Inflammatory macrophage treated with lipopolysaccharide for 1 hour (primary cell): ENCODE measurements at places on chromosomes 2 and 18.
A peak's percentile ranks its signal among the peaks of the same experiment; 100 is the strongest.

DNA sequence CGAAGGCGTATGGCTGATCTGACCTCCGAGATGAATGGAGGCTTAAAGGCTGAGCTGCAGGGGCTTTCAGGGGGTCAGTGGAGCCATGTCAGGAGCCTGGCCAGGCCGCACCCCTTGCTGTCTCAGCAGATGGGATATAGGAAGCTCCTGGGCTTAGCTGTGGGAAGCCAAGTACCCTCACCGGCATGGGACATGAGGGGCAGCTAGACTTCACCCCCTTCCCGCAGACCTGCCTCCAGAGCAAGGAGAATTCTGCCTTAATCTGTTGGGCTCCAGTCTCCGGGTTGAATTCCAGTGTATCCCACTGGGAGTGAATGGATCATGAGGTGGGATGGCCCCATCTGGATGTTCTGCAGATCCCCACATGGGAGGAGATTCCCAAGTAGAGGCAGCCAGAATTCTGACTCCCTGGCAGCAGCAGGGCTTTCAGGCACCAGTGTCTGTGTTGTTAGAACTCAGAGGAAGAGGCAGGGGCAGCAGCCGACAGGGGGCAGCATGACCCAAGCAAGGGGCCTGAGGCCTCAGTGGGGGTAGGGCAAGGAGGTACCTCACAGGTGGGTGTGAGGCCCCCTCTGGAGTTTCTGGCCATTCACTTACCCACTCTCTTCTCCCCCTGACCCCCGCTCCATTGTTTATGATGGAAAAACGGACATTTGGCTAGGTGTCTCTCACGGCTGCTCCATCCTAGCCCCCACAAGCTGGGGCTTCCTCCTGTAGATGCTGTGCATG is 19.1 kb downstream of the CAPG start:
- DNase-seq = peak; percentile 61

DNA sequence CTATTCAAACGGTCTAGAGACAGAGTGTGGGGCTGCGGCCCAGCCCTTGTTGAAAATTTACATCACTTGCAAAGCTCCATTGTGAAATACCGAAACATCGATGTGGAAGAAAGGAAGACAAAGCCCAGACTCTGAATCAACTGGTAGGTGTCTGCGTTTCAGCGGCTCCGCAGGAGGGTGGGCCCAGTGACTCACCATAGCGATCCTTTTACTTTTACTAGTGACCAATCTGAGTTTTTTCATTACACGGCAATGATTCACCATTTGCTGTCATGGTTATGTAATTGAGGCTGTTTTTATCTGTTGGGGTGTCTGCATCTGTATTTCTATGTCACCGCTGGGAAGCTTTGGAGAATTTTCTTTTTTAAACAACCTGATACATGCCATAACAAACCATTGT is 66.6 kb upstream of the ODC1 start:
- DNase-seq = no peak

GRCh38 chr2:120520929-120521912 is 175.3 kb downstream of the INHBB start:
- DNase-seq = peak; percentile 51

- no peak for DNase-seq
Measured at GRCh38 chr18:3329471-3329870, 67.5 kb downstream of the MYL12B start.

- no peak for DNase-seq
Measured at GRCh38 chr18:49170145-49170544, 219.4 kb upstream of the SMAD7 start.

DNA sequence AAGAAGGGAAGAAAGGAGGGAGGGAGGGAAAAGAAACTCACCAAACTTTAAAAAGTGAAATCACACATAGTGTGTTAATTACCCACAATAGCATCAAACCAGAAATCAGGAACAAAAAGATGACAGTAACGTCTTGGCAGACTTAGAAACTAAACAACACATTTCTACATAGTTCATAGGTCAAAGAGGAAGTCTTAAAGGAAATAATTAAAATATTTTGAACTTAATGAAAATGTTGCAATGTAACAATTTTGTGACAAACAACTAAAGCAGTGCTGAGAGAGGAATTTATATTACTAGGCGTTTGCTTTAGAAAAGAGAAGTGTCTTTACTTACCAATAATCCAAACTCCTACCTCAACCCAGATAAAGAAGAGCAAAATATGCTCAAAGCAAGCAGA is 505.0 kb upstream of the ID2 start:
- peak; percentile 80 for DNase-seq

GRCh38 chr2:143397884-143398614 is 268.8 kb downstream of the ARHGAP15 start:
- DNase-seq = peak; percentile 78

GRCh38 chr2:192013211-192013610 is 166.3 kb upstream of the CAVIN2 start:
- DNase-seq = no peak

DNA sequence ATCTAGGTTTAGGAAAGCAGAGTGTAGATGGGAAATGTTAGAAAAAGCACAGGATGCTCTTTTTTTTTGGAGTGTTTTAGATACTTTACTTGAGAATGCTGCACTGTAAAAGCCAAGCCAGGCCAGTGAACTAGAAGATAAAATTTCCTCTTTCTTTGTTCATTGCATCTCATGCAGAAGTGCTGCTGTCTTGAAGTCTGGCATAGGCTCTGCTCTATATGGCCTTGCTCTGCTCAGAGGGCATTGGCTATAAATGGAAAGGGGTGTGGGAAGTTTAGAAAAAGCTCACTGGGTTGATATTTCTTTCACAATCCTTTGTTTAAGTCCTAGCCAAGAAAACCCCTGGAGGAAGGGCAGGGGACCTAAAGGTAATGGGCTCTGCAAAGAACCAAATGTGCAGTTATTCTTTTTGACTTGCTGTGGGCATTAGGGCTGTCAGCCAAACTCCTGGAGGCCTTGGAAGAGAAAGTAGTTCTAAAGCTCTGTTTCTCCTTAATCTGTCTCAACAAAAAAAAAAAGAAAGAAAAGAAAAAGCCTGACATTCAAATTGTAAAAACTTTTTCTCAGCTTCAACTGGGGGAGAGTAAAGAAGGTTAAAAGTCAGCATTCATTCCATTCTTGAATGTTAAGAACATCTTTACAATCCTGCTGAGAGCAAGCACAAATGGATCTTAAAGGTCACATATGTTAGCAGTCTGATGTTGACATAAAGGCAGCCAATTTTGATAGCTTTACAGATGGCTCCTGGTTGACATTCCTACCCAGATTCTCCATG is 338.3 kb downstream of the GULP1 start:
- no peak for DNase-seq

DNA sequence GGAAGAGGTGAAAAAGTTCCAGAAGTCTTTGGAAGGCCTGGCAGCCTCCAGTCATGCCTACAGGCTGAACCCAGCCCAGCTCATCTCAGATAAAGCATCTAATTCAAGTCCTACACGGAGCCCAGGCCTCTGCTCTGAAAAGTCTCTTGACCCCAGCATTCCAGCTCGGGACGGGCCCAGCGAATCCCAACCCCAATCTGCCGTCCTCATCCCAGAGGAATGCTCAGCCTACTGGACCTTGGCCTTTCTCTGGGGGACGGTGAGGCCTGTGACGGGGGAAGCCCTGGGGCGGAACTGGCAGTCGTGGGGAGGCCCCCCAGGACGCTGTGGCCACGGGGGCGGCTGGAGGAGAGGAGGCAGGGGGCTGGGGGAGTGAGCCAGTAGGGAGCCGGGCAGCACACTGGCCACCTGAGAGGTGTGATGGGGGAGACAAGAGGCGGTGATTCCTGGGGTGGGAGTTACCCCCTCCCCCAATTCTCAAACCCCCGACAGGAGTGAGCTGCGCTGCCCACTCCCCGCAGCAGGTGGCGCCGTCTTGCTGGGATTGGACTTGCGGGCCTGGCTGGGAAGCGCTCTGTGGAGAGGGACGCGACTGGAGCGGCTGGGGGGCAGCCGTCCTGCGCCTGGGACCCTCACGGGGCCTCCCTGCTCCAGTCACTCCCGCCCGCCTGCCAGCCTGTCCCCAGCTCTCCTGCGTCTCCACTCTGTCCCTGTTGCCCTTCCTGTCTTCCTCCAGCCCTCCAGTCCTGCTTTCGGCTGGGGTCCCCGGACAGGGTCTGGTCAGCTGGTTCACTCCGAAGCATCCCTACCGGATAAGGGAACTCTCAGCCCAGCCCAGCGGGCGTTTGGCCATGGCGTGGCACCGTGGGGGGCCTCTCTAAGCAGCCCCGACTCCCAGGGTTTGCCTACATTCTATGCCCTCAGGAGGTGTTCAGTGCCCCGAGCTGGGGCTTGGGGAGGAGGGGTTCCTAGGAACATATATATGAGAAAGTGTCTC is 182.6 kb upstream of the HAAO start:
- no peak for DNase-seq

- DNase-seq = peak; percentile 64
Measured at GRCh38 chr2:174281736-174282135, 33.4 kb upstream of the OLA1 start.

GRCh38 chr2:148877403-148877740 is 2.3 kb downstream of the KIF5C start:
- DNase-seq = no peak

DNA sequence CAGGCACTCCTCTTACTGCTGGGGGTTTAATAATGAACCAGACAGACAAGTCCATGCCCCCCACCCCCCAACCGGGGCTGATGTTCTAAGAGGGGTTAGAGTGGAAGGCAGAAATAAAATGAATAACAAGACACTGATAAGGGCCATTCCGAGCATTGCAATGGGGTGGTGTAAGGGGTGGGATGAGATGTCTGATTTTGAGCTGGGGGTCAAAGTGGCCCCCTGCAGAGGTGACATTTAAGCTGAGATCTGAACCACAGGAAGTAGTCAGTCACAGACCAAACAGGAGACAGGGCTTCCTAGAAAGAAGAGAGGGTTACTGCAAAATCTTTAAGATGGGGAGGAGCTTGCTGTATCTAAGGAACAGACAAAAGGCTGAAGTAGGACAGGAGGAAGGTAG is 180.6 kb upstream of the SH3BP4 start:
- DNase-seq = no peak

DNA sequence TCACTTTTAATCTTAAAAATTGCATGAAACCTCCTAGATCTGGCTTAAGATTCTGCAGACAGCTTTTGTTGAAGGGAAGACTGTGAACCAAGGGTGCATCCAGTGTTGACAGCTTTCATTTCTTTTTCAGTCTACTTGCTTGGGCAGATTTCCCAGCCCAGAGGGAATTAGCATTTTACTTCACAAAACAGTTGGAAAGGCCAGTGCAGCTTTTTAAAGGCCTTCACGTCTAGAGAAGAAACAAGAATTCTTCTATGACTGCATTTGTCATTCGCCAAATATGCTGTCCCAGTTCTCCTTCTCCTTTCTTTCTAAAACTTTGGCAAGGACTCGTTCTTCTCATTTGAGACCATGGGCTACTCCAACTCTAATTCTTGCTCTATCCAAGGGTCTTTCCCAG is 17.4 kb downstream of the NTSR2 start:
- DNase-seq = no peak

GRCh38 chr2:207332480-207333212 is 166.9 kb upstream of the KLF7 start:
- peak; percentile 75 for DNase-seq

DNA sequence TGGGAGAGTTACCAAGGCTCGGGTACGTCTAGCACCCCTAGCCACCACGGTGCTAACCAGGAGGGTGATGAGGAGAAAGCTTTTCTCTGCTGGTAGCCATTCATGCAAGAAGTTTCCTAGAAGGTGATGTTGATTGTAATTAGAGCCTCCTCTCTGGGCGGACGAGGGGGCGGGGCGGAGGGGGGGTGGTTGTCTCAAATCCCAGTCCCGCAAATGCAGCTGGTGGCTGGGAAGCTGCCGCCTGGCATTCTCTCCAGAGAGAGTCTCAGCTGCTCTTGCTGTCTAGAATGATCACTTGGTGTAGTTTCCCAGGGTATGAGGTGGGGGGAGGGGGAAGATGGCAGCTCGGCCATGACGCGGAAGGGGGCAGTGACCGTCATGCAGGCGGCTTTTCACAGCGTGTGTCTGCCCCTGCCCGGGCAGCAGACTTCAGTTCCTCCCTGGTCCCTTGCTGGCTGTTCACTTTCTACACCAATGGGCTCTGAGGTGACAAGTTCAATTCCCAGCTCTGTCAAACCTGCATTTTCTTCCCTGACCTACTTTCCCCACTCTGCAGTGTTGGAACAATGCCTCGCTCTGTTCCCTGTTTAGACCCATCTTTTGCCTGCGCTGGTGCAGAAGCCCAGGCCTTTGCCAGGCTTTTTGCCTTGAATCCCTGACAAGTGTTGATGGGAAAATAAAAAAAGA is 61.5 kb upstream of the KLF7 start:
- DNase-seq = no peak

- DNase-seq = no peak
Measured at GRCh38 chr2:195364015-195364965, 292.7 kb upstream of the SLC39A10 start.

GRCh38 chr18:1253827-1254226 is 349.2 kb downstream of the ADCYAP1 start:
- no peak for DNase-seq

DNA sequence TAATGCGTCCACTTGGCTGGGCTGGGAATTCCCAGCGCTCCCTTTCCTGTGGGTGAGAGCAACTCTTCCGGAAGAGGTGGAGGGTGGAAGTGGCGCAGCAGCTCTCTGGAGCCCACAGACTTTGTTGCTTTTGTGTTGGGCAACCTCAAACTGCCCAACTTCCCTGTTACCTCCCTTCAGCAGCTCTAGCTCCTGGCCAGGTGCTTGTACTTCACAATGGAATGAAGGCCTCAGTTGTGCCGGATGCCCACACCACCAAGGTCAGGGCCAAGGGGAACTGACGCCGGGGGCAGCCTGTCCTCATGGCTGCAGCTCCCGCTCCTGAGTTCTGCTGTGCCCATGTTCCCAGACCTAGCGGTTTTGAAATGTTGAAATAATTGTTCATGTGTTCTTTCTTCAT is 322.9 kb downstream of the GALR1 start:
- DNase-seq = no peak

DNA sequence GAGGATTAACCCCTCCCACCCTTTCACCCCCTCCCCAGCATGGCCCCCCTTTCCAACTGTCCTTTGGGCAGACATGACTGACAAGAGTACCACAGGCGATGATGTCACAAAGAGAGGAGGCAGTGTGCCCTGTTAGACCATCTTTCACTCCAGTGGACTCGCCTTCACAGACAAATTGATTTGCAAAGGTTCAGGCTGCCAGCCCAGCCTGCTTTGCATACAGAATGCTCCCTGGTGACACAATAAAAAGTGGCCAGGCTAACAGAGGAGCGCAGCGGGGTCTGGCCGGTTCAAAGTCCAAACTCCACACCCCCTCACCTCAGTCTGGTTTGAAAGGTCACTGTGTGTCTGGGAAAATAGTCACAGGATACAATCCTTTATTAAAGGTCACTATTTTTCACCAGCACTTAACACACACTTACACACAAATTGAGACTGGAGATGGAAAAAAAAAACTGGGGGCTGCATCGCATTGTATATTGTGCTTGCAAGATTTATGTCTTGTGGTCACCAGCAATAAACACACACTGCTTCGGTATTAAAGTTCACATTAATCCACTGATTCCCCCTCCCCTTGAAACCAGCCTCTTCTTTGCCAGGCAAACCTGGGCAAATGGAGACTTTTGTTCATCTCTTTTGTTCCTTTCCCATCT is 236.9 kb downstream of the BCL11A start:
- no peak for DNase-seq

DNA sequence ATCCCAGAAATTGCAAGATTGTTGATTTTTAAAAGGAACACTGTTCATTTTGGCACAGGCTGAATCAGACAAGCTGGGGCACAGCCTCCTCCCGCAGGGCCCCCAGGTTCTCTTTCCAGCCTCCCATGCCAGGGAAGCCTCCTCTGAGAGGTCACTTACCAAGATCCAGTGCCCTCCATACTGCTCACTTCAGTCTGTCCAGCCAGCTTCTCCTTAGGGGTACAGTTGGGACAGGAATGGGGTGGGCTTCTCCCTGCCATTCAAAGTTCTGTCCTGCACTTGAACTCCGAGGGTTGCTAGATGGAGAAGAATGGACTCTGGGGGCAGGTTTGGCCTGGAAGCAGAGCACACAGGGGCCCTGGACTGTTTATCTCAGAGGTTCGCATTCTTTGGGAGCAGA is 7.5 kb upstream of the CYP26B1 start:
- DNase-seq = no peak
